ENCODE measurements at places on chromosomes 13 and 19.
A peak's percentile ranks its signal among the peaks of the same experiment; 100 is the strongest.

DNA sequence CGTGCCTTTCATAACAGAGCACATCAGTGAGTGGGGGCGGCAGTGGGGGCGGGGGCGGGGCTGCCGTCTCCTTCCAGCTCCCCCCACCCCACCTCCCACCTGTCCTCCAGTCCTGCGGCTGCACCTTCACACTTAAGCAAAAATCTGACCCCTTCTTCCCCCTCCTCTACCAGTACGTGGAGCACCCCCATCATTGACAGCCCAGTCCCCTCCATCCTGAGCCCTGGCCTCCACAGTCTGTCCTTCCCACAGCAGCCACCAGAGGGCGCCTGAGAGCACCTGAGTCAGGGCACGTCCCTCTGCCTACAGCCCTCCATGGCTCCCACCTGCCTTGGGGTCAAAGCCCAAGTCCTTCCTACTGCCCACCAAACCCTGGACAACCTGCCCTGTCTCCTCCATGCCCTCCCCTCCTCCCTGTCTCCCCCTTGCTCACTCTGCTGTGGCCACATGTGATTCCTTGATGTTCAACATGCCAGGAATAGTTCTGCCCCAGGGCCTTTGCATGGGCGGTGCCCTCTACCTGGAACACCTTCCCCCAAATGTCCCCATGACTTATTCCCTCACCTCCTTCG lies 4.0 kb downstream of the EBI3 start:
- DNase-seq = peak; percentile 59

DNA sequence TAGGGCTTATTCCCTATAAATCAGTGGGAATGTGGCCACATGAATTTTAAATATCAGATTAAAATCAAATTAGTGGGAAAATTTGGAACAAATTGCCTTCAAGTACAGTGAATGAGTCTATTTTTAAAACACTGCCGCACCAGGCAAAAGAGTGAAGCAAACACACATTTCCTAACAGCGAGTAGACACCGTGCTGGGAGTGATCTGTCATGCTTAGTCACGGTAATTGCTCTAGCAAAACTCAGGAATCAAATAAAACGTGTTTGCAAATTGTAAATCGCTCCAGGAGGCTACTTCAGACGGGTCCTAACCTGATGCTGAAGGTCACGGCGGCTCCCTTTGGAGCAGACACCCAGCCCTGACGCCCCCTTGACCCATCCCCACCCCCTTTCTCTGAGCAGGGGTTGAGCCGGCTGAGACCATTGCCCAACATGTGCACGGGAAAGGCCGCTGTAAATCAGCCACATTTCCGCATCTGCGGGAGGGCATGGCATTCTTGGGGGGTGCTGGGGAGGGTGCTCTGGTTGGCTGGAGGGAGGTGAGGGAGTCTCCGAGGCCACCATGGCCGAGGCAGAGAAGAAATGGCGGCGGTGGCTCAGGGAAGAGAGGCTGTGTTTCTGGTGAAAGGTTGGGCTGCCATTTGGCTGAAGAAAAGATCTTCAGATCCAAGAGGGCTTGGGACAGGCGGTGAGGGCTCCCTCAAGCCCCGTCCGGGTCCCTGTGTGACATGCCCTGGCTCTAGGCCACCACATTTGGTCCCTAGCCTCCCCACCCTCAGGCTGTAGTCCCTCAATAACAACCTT lies 8.9 kb downstream of the CEBPA start:
- DNase-seq = peak; percentile 59

DNA sequence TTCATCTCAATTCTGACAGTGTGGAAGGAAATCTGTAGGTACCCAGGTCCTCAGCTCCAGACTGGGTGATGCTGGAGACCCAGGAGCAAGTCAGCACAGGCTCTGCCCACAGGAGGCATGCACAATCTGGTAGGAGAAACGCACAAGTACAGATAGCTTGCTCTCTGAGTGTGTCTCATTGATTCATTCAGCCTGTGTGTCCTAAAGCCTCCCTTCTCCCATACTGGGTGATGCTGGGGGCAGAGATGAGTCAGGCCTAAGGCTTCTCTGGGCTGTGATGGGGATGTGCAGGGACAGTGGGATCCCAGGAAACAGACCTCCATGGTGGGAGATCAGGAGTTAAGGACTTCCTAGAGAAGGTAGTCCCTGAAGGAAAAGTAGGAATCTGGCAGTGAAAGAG lies 6.8 kb downstream of the ZNF526 start:
- DNase-seq = no peak

- no peak for DNase-seq
These were observed 20.8 kb upstream of the IPO5 start for GRCh38 chr13:97932647-97933046.

DNA sequence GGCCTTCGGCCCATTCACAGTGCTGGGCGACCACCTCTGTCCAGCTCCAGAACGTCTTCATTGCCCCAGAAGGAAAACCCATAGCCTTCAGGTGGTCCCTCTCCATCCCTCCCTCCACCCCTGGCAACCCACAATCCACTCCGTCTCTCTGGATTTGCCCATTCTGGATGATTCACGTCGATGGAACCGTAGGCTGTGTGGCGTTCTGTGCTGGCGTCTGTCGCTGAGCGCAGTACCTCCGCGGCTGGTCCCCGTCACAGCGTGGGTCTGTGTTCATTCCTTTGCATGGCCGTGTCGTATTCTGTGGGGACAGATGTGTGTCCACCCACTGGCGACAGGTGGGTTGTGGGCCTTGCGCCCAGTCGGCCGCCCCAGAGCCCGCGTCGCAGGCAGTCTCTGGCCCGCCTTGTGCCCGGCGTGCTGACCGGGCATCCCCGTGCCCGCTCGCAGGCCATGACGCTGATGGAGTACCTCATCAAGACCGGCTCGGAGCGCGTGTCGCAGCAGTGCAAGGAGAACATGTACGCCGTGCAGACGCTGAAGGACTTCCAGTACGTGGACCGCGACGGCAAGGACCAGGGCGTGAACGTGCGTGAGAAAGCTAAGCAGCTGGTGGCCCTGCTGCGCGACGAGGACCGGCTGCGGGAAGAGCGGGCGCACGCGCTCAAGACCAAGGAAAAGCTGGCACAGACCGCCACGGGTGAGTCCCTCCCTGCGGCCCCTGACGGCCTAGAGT lies 10.1 kb downstream of the EPN1 start:
- DNase-seq = no peak

DNA sequence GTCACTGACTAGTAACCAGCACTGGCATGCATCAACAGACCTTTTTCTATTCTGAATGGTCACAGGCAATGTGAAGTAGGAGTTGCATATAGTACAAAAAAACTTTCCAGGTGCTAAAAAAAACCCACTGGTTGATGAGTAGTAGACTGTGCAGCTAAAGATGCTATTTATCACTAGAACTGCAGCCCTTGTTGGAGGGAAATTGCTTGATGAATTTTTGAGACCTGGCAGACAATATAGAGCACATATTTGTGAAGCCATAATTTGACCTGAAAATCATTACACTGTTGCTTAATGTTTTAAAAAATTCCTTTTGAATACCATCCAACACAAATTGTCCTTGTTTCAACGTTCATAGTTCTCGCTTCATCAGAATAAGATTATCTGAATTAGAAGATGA lies 441.0 kb downstream of the KLF12 start:
- no peak for DNase-seq

GRCh38 chr19:56080669-56081401 lies 40.3 kb downstream of the ZNF787 start:
- DNase-seq = peak; percentile 73

GRCh38 chr13:33180122-33180804 lies 105.3 kb downstream of the STARD13 start:
- DNase-seq = no peak

DNA sequence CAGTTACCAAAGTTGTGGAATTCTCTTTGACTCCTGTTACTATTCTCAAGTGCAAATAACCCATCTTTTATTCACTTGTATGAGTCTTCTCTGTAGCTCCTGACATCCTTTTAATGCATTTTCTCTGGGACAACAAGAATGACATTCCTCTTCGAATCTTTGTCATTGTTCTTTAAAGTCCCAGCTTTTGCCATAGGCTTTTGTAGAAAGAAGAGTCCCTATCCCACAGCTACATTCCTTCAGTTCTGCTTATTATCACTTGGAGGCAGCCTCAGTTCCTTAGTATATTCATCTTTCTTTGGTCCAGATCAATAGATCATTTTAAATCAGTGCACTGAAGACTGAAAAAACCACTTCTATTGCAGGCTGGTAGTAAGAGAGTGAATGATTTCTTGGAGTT lies 560.2 kb downstream of the DACH1 start:
- no peak for DNase-seq

DNA sequence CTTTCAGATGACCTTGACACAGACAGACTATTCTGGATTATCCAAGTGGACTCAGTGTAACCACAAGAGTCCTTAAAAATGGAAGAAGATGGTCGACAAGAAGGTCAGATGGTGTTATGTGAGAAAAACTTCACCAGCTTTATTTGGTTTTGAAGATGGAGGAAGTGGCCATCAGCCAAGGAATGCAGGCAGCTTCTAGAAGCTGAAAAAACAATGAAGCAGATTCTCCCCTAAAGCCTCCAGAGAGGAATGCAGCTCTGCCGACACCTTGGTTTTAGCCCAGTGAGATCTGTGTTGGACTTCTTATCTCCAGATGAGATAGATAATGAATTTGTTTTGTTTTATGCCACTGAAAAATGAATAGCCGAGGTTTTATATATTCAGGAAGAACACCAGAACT lies 501.5 kb downstream of the DCT start:
- DNase-seq = no peak

DNA sequence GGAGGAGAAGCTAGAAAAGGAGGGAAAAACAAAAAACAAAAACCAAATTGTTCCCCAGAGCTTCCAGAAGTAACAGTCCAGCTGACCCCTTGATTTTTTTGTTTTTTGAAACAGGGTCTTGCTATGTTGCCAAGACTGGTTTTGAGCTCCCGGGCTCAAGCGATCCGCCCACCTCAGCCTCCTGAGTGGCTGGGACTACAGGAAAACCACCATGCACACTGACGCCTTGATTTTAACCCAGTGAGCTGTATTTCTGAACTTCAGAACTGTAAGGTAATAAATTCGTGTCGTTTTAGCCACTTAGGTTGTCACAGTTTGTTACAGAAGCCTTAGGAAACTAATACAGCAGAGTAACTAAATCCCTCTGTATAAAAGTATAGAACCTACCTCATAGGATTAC lies 1.1 kb upstream of the NEK3 start:
- no peak for DNase-seq
